ENCODE measurements at places on chromosomes 3 and 15.
A peak's percentile ranks its signal among the peaks of the same experiment; 100 is the strongest.

DNA sequence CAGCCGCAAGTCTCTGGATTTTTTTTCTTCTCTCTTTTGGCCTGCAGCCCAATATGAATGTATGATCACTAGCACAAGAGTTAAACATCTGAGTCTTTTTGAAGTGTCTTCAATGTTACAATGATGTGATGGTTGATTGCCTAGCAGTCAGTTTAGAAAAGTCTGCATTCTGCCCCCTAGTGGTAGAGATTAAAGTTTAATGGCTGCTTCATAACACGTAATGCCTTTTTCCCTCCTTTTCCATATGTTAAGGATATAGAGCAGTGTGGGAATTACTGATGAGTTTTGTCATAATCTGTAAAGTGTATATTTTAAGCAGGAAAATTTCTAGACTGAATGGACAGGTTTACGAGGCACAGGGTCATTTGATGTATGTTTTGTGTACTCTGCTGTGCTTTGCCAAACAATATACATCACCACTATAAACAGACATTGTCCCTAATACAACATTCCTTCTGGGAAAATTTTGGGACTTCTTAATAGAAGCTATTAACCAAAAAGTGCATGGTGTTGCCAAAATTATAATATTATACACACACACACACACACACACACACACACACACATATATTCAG lies 1038.5 kb upstream of the NR2F2 start:
- no peak for DNase-seq

GRCh38 chr3:76646921-76647562 lies 392.9 kb upstream of the ROBO2 start:
- no peak for DNase-seq

DNA sequence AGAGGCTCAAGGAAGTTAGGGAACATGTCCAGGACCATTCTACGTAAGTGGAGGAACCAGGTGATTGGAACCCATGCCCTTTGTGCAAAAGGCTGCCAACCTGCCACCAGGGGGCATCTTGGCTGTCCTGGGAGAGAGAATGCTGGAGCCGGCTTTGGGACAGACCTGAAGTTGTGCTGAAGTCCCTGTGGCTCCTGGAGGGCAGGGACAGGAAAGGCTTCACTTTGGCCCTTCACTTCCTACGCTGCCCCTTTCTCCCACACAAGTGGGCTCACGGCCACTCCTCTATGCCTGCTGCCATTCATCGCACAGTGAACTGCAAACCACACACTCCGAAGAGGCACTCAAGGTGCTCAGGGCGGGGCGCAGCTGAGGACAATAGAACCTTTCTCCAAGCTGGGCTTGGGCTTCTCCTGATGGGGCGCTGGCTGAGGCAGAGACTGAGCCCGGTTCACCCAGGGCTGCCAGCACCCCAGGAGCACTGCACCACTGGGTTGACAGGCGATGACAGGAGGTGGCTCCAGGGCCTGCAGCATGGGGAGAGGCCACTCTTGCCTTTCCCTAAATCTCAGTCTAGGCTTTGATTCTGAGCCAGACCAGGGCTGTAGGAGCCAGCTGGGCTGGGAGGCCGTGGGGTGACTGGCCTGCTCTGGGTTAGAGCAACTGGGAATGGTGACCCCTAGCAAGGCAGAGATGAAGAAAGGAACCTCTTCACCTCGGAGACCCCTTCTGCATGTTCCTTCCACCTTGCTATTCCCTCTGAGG lies 8.4 kb downstream of the SHF start:
- no peak for DNase-seq

DNA sequence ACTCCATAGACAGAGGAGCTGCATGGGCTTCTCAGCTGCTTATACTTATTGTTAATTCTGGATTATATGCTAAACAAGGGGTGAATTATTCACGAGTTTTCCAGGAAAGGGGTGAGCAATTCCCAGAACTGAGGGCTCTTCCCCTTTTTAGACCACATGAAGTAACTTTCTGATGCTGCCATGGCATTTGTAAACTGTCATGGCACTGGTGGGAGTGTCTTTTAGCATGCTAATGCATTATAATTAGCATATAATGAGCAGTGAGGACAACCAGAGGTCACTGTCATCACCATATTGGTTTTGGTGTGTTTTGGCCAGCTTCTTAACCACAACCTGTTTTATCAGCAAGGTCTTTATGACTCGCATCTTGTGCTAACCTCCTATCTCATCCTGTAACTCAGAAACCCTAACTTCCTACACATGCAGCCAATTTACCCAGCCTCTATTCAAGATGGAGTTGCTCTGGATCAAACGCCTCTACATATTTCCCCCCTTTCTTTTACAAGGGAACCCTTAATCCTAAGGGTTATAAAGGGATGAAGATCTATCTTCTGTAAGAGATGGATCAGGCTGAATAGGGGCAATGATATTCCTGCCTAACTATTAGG lies 12.1 kb upstream of the DMXL2 start:
- no peak for DNase-seq

DNA sequence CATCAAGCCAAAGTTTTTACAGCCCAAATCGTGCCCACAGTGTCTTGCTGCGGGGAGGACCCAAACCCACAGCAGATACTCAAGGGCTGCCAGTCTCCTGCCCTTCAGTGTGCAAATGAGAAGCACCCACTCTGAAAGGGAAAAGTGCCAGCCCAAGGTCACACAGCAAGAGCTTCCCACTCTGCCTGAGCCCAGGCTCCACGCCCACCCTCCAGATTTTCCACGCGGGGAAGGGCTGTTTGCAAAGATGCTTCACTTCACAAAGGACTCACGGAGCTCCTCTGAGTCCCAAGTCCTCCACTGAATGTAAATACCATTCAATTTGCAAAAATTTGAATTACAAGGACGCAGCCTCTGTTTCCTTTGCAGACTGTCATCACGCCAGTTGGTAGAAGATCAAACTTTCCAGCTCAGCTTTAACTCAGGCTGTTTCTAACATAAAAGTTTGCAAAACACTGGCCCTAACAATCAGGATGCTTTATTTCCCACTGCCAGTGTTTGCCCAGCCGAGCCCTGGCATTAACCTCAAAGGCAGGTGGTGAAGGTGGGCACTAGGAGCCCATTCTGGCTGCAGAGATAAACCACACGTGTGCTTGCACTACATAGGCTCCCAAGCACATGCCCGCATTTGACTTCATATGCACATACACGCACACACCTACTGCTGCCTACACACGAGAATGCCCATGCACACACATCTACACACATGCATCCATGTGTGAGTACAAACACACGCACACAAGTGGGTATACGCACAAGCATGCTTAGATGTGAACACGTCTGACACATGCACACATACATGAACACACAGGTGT lies 7.6 kb downstream of the CACNA2D2 start:
- no peak for DNase-seq

DNA sequence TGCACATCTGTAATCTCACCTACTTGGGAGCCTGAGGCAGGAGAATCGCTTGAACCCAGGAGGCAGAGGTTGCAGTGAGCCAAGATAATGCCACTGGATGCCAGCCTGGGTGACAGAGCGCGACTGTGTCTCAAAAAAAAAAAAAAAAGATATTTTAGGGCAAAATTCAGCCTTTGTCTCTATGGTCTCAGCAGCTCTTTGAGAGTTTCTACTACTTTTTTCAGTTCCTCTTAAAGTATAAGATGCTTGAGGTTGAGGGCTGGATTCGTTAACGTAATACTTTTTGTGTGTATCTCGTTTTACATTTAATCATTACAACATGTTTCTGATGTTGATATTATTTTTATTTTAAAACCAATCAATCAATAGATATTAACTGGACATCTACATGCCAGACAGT lies 381.2 kb upstream of the TBL1XR1 start:
- no peak for DNase-seq

DNA sequence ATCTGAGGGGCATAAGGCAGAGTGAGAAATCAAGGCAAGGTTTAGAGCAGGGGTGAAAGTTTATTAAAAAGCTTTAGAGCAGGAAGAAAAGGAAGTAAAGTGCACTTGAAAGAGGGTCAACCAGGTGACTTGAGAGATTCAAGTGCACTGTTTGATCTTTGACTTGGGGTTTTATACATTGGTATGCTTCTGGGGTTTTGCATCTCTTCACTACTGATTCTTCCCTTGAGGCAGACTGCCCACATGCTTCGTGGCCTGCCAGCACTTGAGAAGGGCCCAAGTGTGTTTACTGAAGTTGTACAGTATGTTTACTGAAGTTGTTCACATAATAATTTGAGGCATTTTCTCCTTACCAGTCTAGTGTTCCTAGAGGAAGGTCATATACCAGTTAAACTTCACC lies 367.0 kb upstream of the UBE2E2 start:
- DNase-seq, result no peak

GRCh38 chr3:63364910-63365309 lies 86.8 kb downstream of the SYNPR start:
- no peak for DNase-seq

DNA sequence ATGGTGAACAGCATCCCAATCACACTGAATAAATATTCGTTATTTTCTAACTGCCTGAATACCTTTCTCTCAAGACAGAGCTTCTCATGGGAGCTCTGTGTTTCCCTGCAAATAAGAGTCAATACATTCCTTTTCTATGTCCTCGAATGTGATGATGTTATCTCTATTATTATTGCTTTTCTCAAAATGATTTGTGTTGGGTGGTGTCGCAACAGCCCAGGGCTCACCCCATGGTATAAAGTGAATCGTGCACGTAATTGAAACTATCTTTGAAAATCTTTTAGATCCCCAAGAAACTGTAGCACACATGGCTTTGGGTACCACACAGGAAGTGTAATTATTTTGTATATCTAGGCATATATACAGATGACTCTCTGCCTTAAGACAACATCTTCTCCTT lies 190.6 kb upstream of the LRTM1 start:
- DNase-seq, result no peak

DNA sequence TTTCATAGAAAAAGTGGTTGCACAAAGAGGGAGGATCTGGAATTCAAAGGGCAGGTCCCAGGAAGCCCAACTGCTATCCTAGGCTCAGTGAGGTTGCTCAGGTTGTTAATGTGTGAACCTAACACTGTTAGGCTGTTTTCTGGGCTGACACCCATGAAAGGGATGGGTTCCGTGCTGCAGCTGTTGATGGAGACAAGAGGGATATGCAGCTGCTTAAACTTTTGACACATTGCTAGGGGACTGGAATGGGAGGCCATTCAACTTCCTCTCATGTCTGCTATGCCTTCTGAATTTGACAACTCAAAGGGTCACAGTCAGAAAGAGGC lies 198.0 kb upstream of the NR2E3 start:
- no peak for DNase-seq

DNA sequence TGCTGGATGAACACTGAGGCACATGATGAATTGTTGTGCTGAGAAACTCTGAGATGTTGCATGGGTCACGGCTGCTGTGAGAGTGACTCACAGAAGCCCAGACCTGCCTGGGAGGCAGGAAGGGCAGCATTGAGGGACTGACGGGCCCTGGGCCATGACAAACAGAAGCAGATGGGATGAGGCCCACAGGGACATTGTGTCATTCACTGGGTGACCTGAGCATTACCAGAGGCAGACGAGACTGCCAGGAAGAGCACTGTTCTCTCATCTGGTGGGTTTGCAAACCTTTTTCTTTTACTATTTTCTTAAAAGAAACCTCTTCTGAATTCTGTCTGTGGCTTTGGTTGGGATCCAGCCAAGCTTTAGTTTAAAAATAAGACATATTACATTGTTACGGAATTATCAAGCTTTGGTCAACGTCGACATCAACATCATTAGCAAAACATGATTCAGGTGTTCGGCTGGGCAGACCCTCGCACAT lies 67.8 kb downstream of the BDH1 start:
- DNase-seq, result peak; percentile 89

DNA sequence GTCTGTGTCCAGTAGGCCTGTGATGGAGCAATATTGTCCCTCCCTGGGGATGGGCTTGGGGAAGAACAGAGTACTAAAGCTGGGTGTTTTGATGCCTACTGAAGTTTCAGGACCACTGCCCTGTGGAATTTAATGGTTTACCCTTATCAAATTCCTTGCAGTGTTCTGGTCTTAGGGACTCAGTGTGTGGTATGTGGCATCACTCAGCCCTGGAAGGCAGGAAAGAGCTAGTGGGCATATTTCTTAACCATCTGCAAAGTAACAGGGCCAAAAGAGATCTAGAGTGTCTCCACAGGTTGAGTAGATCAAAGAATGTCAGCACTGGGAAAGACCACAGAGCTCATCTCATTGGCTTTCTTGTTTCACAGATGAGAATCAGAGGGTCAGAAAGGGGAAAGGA lies 11.8 kb upstream of the SCN10A start:
- DNase-seq, result no peak

GRCh38 chr3:154081305-154081704 lies 39.9 kb upstream of the ARHGEF26 start:
- no peak for DNase-seq

- DNase-seq, result no peak
Measured at GRCh38 chr3:23002151-23002550, 201.0 kb upstream of the UBE2E2 start.

GRCh38 chr3:171809611-171809860 lies 747 bp downstream of the PLD1 start:
- no peak for DNase-seq

- DNase-seq, result no peak
Measured at GRCh38 chr3:178827285-178827856, 244.2 kb downstream of the ZMAT3 start.

DNA sequence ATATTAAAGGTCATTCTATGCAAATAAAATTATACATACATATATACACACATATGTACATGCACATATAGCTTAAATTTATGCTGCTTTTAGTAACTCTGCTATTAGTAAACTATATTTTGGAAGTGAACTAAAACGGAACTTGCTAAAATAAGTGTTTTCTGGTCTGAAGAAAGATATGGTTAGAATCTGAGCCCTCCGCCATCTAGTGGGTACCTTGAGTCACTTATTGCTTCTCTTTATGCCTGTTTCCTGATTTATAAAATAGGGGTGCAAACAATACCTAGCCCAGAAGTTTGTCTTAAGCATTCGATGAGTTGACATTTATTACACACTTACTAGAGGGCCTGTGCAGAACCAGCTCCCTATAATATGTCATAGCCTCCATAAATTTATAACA lies 255.7 kb downstream of the CNTN6 start:
- no peak for DNase-seq

DNA sequence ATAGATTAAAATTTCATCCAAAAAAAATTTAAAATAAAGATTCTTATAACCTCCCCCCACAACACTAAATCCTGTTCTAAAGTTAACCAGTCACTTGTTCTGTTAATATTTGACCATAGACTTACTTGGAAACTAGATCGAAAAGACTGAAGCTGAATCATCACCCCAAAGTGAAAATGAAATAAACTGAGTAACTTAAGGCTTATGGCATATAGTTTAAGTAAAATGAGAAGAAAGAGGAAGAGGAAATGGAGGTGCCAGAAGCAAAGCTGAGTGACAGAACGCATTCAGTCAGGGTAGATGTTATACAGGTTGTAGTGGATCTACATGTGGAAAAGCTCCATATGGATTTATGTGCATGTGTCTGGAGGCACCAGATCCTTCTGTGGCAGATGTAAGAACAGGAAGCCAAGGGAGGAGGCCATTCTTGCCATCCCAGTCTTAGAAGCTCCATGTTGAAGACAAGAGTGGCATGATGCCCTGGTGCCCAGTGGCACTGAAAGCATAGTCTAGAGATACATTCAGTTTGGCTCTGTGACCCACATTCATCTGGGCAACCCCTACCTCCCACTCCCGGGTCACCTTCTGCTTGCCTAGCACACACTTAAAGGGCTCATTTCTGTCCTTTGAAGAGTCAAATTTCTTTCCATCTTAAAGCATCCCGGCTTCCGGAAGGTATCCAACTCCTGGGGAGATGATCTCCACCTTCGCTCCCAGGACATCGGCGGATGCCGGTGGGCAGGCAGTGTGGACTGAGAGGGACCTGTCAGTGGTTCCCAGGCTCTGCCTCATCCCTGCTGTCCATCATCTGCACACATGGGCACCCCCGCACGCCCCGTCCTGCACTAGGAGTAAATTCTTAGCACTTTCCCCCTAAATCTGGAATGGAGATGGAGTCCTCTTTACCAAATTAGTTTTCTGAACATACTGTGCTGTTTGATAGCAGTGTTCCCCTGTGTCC lies 90.8 kb downstream of the NEO1 start:
- no peak for DNase-seq

Data from GM04504 (cell line).